ENCODE measurements at places on chromosomes 11 and 22.

DNA sequence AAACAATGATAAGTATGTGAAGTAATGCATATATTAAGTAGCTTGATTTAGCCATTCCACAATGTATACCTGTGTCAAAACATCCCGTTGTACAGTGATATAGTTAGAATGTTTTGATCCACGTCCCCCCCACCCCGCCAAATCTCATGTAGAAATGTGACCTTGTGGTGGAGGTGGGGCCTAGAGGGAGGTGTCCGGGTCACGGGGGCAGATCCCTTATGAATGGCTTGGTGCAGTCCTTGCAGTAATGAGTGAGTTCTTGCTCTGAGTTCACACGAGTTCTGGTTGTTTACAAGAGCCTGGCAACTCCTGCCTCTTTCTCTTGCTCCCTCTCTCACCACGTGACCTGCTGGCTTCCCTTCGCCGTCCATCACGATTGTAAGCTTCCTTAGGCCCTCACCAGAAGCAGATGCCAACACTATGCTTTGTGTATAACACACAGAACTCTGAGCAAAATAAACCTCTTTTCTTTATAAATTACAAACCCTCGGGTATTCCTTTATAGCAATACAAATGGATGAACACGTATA lies 41.6 kb downstream of the FANCF start:
- no peak for DNase-seq

DNA sequence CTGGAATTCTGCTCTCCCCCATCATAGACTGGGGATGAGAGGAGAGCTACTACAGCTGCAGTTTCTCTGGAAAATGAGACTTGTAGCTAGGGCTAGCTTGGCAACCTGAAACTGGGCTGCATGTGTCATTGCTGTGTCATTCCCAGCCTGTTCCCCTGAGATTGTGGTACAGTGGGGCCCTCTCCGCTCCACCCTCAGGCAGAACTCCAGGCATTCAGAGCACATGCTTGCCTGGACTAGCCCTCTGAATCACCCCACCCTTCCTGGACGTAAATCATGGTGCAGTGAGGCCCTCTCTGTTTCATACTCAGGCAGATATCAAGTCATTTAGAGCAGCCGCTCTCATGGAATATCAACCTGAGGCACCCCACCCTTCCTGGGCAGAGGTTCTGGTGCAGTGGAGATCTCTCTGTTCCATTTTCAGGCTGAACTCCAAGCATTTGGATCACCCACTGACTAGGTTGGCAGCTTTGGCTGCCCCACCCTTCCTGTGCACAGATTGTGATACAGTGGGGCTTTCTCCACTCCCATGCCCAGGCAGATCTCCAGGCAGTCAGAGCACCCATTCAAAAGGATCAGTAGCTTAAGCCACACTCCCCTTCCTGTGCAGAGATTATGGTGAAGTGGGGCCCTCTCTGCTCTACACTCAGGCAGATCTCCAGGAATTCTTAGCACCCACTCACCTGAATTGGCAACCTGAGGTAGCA lies 274.4 kb downstream of the C11orf87 start:
- no peak for DNase-seq

DNA sequence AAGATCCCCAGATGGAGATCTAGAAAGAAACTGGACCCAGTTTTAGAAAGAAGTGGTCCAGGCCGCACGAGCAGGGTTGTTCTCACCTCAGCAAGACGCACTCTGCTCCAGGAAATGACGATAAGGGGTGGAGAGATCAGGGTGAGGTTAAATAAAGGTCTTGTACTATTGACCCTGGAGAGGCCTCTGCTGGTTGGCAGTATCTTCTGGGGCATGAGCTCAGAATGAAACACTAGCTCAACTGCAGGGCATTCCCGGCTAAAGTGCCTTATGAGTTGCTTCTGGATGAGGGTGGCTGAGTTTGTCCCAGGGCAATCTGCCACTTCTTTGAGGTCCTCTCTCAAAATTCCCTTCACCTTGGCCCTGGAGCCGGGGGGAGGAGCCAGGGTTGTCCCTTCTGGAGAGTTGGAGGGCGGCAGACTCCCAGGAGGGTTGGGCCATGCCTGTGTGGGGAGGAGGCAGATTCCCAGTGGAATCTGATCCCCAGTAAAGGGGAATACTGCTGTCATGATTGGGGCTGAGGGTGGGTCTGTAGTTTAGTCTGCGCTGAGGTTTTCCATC lies 10.9 kb downstream of the USP2 start:
- no peak for DNase-seq

GRCh38 chr11:11998091-11998781 lies 10.2 kb downstream of the DKK3 start:
- no peak for DNase-seq

All from stimulated activated CD4-positive, alpha-beta T cell treated with anti-CD3 and anti-CD28 coated beads, Interleukin-1b, Interleukin-23, amount 100 ng/mL, for 1 hour (primary cell).